ENCODE measurements at places on chromosomes 4 and X.

DNA sequence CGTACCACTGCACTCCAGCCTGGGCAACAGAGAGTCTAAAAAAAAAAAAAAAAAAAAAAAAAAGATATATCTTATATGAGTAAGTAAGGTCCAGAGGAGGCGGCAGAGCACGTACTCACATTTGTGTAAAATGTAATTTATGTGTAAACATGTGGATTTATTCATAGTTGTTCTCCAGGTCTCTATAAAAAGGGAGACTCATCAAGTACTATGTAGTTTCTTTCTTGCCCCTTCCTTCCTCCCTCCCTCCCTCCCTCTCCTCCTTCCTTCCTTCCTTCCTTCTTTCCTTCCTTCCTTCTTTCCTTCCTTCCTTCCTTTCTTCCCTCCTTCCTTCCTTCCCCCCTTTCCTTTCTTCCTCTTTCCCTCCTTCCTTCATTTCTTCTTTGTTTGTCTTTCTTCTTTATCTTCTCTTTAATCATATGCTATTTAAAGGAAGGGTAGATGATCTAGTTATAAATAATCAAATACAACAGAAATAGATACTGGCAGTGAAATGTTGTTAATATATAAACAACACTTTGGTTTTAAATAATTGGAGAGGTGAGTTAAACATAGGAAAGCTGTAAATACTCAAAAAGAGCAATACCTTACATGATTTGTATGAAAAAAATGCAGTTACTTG lies 344.8 kb downstream of the ANK2 start:
- DNase-seq, result no peak

DNA sequence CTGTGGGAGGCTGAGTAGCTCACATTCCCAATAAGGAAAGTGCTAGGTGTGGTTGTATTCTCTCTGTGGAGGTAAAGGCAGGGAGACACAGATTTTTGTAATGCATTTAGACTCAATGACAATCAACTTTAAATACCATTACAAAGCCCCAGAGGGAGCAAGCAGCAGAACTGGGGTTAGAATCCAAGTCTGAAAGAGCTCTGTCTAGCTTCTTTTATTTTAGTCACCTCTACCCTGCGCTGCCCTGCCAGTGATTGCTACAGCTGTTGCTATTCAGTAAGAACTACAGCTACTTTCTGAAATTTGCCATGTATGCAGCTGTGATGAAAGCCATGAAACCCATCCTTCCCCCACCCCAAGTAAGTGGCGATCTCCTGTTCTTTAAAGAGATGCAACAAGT lies 22.5 kb downstream of the SLC39A8 start:
- DNase-seq, result no peak

- DNase-seq, result no peak
These were observed 54.2 kb upstream of the CBR4 start for GRCh38 chr4:169064296-169064695.

DNA sequence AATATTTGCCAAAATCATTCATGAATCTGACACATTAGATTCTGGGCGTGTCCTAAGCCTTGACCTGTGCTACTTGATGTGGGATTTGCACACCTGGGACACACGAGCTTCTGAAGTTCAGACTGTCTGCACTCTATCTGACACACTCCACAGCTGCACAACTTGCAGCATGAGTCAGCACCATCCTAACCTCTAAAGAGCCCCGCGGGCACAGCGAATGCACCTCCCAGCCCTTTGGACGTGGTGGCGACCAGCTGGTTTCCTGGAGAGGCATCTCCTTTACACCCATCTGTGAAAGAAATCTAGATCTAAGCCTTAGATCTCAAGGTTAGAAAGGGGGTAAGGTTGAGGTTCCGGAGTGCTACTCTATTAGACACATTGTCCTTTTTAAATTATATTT lies 69.2 kb downstream of the SORBS2 start:
- no peak for DNase-seq

- DNase-seq, result no peak
These were observed 57.4 kb downstream of the CNGA2 start for GRCh38 chrX:151791961-151792360.

DNA sequence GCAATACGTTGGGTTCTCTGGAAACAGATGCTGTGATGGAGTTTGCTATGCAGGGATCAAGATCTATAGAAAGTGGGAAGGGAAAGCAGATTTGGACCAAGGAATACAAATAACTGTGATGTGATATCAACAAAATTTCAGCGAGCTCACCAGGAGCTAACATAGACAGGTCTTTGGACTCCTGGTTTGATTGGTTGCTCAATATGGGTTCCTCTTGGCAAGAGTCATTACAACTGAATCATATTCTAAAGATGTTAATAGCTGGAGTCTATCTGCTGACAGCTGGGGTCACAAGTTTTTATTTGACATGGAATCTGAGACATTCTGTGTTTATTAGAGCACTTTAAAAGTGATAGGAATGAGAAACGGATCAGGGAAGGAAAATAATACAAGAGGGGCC lies 637.6 kb upstream of the GNPDA2 start:
- DNase-seq, result no peak

- DNase-seq, result no peak
These were observed 55.3 kb downstream of the TMPRSS11F start for GRCh38 chr4:68074397-68074796.

DNA sequence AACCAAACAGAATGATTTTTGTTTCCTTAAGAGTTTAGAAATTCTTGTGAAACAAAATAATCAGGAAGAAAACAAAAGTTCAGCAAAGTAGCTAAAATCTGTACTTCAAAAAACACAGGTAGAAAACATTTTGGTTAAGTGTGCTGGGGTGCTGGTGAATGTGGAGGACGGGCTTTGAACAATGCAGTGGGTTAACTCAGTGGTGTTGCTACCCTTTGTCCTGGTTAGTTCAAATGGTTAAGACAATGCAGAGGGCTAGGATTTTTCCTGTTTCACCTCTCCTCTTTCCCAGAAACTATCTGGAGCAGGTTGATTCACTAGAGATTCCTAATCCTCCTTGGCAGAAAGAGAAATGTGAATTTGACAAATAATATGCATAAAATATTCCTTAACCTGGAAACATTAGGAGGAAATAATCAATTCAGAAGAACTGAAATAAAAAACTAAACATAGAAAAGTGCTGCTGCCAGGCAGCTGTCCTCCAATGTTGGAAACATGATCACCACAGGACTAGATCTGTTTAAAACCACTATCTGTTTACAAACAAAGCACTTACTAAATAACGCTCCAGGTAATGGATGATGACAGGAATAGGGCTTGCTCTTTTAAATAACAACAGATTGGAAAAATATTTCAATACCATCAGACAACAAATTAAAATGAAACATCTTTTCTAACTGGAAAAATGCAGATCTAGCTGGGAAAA lies 148.9 kb downstream of the MAML3 start:
- DNase-seq, result no peak

- DNase-seq, result no peak
These were observed 598.5 kb upstream of the PITX2 start for GRCh38 chr4:111221371-111221770.
